Muscle of back (tissue), 13 donors: ENCODE measurements at places on chromosomes 11 and 22. TPM values are rescaled to one million over a fixed set of nuclear protein-coding genes. Genes with fewer than 3 reads are reported as not detected.
A peak's percentile ranks its signal among the peaks of the same experiment; 100 is the strongest.

- DNase-seq = peak; percentile 81
These were observed 779.7 kb upstream of the LRRC4C start for GRCh38 chr11:42239188-42239587.

DNA sequence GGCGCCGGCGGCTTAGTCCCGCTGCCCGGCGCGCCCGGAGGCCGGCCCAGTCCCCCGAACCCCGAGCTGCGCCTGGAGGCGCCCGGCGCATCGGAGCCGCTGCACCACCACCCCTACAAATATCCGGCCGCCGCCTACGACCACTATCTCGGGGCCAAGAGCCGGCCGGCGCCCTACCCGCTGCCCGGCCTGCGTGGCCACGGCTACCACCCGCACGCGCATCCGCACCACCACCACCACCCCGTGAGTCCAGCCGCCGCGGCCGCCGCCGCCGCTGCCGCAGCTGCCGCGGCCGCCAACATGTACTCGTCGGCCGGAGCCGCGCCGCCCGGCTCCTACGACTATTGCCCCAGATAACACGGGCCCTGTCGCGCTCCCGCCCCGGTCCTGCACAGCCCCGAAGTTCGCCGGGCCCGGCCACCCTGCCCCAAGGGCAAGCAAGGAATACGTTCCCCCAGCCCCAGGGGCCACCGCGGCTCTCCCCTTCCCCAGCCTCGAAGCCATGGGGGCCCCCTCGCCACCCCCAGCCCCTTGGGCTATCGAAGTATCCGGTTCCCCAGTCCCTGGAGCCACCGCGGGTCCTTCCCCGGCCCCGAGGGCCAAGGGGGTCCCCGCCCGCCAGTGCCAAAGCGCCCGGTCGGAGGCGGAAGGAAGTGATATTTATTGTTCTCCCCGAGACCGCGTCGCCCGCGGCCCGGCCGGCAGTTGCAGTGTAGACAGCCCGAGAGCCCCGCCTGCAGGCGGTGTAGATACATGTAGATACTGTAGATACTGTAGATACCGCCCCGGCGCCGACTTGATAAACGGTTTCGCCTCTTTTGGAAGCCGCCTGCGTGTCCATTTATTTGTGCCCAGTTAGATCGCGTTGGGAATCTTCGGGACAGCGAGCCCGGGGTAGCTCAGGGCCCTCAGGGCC, 6.2 kb downstream of the TBX1 start:
- DNase-seq = no peak

DNA sequence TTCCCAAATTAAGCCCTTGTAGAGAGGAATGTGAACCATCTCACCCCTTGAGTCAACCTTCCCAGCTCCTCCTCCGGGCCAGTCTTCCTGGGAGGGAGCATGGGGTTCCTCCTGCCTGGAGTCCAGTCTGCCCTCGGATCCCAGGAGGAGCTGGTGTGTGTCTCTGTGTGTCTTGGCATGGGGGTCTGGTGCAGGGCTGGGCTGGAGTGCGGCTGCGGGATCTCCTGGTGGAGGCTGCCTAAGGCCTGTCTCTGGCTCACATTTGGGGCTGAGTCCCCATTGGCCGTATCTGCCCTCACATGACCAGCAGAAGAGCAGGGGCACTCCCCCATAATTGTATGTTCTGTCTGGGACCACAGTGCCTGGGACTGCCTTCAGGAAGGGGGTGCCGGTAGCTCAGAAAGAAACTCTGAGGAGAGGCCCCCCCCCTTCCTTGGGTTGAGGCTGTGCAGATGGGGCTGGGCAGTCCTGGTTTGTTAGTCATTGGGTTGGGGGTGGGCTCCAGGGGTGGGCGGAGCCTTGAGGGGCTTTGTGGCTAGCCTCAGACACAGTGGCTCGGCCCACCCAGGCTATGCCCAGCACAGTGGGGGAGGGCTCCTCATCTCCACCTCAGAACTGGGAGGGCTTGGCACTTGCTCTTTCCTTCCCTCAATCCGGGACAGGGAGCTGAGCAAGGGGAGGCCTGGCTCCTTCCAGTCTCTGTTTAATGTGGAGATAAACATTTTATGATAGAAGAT, 2.9 kb downstream of the C1QTNF5 start:
- DNase-seq = no peak

Gene TRIM49
- polyA plus RNA-seq = not detected
